ENCODE measurements at places on chromosomes 1 and 21.
A peak's percentile ranks its signal among the peaks of the same experiment; 100 is the strongest.

DNA sequence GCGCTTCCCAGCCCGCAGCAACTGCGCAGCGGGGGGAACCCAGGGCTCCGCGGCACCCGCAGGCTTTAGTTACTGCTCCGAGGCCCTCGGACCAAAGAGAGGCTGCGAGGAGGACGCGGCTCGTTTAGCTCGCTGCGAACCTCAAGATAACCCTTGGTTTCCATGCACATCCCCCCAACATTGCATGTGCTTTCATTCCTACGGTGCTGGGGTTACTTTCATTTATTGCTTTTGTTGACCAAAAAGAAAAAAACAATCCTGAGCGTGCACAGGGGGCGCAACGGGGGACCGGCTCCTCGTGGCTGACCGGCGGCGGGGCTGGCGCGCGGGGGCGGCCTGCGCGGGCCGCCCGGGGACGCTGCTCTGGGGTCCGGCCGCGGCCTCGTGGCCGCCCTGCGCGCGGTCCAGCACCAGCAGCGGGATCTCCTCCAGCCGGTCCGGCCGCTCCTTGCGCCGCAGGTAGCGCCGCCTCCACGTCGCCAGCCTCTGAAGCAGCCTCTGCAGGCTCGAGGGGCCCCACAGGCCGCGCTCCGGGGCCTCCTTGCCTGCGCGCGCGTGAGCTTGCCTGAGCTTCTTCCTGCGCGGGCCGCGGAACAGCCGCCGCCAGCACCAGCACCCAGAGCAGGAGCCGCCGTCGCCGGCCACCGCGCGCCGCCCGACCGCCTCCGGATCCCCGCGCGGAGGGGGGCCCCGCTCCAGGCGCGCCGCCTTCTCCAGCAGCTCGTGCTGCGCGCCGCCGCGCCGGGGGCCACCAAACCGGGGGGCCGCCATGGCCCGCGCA is 77.4 kb downstream of the DESI2 start:
- peak; percentile 57 for DNase-seq

DNA sequence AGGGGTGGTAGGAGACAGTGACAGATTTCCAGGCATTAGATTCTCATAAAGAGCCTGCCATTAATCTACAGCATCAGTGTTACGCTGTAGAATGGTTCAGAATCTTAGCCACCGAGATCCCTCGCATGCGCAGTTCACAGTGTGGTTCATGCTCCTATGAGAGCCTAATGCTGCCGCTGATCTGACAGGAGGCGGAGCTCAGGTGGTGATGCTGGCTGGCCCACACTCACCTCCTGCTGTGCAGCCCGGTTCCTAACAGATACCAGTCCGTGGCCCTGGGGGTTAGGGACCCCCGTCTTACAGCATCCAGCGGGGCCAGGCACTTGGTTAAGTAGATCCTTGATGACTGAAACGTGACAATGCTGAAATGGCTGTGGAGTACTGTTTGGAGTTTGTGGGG is 163.6 kb upstream of the C1orf21 start:
- DNase-seq: no peak

- DNase-seq: no peak
These were observed 2.8 kb downstream of the GCSAML start for GRCh38 chr1:247551721-247552120.

GRCh38 chr1:46446646-46447498 is 42.8 kb upstream of the DMBX1 start:
- peak; percentile 86 for DNase-seq

- no peak for DNase-seq
These were observed 499.1 kb upstream of the RUNX1 start for GRCh38 chr21:35547946-35548774.

DNA sequence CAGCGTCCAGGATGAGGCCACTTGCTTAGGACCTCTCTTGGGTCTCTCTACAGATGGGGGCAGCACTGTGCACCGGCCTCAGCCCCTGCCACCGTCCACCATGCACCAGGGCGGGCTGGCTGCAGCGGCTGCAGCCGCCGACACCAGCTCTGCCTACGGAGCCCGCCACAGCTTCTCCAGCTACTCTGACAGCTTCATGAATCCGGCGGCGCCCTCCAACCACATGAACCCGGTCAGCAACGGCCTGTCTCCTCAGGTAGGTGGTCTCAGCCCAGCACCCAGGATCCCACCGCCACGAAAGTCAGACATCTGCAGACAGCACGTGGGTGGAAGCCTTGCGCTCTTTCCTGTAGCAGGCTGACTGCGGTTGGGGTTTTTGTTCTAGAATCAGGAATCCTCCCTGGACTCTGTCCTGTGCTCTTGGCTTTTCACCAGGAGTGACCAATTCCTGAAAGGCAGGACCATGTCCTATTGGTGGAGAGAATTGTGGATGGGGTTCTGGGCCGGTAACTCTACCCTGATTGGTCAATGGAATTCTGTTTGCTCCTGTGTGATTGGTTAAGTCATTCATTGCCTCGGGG is 72.5 kb downstream of the PAX7 start:
- DNase-seq: no peak

DNA sequence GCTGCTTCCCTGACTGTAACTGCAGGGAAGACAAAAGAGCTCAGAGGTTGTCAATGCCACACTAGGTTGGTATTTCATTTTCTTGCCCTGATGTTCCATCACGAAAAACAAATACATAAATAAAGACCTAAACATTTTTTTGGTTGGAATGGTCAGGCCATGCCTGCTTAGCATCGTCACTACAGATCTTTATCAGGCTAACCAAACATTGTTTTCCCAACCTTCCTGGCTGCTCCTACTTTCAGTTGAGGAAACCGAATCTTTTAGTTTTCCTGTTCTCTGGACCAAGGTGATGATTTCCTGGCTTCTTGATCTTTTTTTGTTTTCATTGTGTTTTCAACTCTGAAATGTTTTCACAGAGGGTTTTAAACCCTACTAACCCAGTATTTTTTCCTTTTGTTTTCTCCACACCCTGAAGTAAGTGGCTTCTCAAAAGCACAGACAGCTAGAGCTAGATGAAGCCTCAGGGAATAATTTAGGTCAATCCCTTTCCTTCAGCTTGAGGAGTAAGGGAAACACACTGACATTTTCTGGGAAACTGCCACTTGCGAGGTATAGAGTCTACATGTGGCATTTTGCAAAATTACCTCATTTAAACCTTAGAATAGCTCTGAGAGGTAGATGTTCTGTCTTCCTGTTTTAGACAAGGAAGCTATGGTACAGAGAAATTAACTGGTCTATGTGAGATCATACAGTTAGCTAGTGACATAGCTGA is 67.2 kb upstream of the CNN3 start:
- no peak for DNase-seq

DNA sequence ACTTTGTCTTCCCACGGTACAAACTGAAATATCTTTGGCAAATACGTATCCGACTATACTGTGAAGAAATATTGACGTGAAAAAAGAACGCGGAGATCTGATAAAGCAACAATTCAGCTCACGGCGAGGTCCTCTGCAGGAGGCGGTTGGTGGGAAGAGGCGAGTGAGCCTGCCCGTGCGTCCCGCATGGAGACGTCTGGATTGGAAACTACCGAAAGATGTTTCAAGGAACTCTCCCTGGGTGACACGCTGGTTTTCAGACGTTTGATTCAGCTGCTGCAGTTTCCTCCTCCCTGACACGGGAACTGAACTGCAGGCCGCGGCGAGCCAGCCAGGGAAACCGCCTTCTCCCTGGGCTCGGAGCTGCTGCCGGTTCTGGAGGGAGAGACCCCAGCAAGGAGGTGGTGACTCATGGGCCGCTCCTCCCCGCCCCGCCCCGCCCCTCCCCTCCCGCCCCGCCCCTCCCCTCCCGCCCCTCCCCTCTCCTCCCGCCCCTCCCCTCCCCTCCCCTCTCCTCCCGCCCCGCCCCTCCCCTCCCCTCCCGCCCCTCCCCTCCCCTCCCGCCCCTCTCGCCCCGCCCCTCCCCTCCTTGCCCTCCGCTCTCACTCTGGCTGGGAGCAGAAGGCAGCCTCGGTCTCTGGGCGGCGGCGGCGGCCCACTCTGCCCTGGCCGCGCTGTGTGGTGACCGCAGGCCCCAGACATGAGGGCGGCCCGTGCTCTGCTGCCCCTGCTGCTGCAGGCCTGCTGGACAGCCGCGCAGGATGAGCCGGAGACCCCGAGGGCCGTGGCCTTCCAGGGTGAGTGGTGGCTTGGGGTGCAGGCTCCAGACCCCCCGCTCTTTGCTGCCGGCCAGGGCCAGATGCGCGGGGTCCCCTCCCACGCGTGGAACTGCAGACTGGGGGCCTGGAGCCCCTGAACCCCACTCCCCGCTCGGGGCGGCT is at the start of gene COL6A1:
COL6A1 (plus strand) TSS at position 620 of the 941 bp plus-strand sequence; CDS start at position 701, 81 bp downstream.
- peak; percentile 75 for DNase-seq

DNA sequence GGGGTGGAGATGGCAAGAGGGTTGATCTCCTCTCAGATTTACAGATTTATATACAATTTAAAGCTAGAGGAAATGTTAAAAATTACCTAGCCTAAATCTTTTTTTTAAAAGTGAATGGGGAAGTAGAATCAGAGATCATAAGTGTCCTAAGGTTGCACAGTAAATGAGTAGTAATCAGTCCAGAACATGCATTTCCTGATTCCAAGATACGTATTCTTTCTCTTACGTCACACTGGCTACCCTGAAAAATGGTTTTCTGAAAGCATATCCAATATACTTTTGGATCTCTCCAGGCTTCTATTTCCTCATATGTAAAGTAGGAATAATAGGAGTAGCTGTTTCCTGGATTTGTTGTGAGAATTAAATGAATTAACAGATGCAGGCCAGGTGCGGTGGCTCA is 11.7 kb downstream of the GADD45A start:
- no peak for DNase-seq

DNA sequence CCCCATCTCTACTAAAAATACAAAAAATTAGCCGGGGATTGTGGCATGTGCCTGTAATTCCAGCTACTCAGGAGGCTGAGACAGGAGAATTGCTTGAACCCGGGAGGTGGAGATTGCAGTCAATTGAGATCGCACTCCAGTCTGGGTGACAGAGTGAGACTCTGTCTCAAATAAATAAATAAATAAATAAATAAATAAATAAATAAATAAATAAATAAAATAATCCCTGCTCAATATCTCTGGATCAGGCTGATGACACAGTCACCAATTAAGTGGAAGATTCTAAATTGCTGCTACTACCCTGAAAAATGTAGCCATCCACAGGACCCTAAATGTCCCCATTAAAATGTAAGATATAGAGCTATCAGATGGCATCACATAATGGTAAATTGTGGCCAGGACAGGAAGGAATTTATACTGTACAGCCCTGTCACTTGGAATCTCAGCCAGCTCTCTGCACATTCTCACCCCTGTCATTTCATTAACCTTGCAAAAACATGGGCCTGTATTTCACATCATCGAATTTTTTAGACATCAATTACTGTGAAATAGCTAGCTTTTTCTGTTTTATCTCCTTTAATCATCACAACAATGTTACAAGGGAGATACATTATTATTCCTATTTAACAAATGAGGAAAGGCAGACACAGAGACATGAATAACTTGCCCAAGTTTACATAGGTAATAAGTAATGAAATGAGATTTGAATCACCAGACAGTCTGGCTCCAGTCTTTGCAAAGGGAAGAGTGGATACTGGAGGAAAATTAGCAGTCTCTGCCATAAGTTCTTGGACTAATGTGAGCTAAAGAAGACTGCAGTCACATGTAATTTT is 56.7 kb upstream of the NTPCR start:
- DNase-seq: no peak

DNA sequence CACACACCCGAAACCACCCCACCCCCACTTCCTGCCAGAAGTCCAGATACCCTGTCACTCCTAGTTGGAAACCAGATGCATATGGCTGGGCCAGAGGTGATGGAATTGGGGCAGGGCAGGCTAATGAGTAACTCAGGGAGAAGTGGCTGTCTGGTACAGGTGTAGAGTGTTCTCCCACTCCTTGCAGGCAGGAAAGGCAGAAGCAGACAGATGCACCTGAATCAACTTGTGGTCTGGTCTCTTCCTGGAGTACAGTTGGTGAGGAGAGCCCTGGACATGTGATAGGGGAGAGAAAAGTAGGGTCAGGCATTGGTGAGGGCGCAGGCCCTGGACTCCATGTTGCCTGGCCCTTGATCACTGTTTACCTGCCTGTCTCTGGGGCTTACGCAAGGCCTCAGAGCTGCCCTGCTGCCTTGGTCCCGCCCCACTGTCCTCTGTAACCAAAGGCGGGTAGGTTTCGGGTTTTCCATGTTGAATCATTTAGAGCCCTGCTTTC is 2.5 kb downstream of the CGN start:
- no peak for DNase-seq

- peak; percentile 79 for DNase-seq
These were observed 45.7 kb downstream of the ACOT7 start for GRCh38 chr1:6347641-6348487.

DNA sequence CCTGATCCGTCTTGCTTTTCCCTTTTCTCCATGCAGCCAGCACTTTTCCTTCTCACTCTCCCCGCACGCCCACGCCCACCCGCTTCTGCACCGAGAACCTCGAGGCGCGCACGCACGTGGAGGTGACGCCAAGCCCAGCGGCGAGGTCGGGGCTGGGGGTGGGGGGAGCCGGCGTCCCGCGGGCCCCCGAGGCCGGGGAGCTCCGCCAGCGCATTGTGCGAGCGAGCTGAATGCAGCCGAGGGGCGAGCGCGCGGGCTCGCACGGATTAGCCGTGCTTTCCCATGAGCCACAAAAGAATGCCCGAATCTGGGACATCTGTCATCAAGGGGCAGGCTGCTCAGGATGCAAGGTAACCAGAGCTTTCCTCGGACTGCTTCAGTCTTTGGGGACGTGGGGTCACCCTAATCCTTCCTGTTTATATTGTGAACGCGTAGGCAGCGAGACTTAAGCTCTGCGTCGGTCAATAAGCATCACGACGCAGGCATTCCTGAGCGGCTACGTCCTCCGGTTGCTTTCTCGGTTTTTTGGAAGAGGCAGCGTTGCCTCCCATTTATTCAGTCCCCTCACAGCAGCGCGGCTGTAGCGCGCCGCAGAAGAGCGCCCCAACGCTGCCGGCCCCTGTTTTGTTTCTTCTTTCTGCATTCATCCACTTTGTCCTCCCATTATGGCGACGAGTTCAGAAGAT is 67.3 kb upstream of the AKT3 start:
- peak; percentile 53 for DNase-seq

DNA sequence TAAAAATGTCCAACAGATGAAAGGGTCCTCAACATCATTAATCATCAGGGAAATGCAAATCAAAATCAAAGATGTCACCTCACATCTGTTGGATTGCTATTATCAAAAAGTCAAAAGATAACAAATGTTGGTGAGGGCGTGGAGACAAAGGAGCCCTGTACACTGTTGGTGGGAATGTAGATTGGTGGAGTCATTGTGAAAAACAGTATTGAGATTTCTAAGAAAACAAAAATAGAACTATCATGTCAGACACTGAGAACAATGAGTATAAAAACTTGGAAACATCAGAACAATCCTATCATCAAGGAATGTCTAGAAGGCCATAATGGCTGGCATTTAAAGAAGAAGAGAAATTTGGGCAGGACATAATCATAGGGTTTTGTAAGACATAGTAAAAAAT is 209.2 kb upstream of the PTGFR start:
- DNase-seq: no peak

- no peak for DNase-seq
These were observed 1016.8 kb upstream of the ADGRL4 start for GRCh38 chr1:80023358-80023757.

- peak; percentile 48 for DNase-seq
These were observed 1.1 kb downstream of the MRPS6 start for GRCh38 chr21:34074283-34075090.
